ENCODE measurements at places on chromosomes 13 and 19.

DNA sequence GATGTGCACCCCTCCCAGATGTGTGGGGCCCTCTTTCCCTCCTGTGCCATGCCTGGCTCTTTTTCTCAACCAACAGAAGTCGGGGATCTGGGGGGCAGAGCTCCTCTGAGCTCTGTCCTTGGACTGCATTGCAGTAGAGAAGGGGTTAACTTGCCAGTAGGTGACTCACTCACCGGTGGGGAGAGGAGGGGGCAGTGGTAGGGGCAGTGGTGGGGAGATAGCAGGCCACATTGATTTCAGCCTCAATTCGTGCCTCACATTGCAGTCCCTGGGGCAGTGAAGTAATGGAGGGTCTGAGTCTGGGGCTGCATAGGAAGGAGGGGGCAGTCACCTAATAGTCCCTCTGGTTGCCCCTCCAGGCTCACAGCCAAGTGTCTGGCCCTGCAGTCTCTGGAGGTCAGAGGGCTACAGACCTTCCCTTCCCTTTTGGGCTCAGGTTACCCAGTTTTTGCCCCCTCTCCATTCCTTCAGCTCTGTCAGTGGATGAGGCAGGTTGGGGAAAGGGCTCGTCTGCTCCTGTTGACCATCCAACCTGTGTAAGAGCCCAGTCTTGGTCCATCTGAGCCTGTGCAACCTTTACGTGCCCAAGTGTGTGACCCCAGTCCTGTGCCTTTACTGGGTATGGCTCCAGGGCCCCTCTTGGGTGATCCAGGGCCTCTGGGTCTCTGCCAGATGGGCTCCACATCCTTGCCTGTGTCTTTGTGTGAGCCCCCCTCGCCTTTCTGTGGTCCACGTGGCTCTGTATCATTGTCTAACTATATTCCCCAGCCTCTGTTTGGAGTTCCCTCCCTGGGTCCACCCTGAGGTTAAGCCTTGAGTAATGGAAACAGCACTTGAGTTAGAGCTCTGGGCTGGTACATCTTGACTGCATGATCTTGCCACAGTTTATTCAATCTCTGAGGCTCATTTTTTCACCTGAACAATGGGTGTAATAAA is 13.0 kb downstream of the CIC start:
- no peak for DNase-seq

GRCh38 chr13:61138857-61139256 is 276.8 kb downstream of the PCDH20 start:
- no peak for DNase-seq

GRCh38 chr13:69619651-69620050 is 488.0 kb upstream of the ATXN8OS start:
- no peak for DNase-seq

- DNase-seq: no peak
Measured at GRCh38 chr13:108325863-108326262, 56.3 kb downstream of the TNFSF13B start.

DNA sequence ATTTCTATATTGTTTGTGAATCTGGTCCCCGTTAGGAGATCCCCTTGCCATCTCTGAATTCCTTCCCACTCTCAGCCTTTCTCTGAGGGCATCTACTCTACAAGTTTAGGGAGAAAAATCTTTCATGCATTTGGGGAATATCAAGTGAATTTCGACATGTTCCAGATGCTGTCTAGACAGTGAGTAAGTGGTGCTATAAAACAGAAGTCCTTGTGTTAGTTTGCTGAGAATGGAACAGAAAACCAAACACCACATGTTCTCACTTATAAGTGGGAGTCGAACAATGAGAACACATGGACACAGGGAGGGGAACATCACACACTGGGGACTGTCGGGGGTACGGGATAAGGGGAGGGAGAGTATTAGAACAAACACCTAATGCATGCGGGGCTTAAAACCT is 5.1 kb downstream of the OR7A10 start:
- peak; percentile 20 for DNase-seq
